Stimulated activated CD4-positive, alpha-beta T cell treated with anti-CD3 and anti-CD28 coated beads, Interleukin-4, amount 100 ng/mL, for 1 hour (primary cell): ENCODE measurements at places on chromosomes 13 and 19.

DNA sequence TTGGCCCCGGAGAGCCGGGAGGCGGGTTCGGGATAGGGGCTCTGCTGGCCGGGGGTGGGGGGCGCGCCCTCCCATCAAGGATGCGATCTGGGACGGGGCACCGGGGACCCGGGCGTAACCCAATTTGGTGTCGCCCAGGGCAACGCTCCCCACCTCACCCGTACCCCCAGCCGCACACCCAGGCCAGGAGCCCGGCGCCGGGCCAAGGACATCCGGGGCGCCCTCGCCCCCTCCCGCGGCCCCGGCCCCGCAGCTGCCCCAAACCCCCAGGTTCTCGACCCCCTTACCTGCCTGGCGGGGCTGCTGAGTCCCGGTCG lies 525 bp downstream of the SHANK1 start:
- no peak for DNase-seq

GRCh38 chr19:31970027-31970461 lies 375.4 kb upstream of the ZNF507 start:
- DNase-seq: no peak

- no peak for DNase-seq
These were observed 13.1 kb downstream of the MED26 start for GRCh38 chr19:16614941-16615340.

GRCh38 chr13:106110241-106110855 lies 425.1 kb downstream of the EFNB2 start:
- DNase-seq: no peak

DNA sequence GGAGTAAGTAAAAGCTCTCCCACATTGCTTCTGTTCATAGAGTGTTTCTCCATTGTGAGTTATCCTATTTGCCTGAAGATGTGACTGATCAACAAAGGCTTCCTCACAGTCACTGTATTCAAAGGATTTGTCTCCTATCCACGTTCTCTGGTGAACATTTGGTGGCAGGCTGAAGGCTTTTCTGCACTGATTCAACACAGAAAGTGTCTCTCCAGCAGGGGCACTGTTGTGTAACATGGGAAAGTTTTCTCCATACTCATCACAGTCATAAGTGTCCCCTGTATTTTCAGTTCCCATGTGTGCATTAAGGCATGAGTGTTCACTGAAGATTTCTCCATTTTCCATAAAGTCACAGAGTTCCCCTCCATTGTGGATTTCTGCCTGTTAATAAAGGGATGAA lies 17.6 kb downstream of the ZNF121 start:
- DNase-seq: no peak

DNA sequence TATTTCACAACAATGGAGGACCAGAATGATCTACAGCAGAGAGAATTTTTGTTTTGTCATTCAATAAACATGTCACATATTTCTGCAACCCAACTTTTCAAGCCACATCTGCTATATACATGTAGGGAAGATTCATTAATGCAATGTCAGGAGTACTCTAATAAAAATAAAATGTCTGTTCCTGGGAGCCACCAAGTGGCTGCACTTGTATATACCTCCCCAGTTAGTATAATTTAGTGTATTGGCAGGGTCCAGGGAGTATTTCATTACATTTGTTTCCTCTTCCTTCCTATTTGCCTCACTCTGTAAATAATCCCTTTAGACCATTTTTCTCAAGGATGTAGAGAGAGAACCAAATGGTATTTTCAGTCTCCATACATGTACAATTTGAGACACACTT lies 1169.0 kb downstream of the DIAPH3 start:
- no peak for DNase-seq

DNA sequence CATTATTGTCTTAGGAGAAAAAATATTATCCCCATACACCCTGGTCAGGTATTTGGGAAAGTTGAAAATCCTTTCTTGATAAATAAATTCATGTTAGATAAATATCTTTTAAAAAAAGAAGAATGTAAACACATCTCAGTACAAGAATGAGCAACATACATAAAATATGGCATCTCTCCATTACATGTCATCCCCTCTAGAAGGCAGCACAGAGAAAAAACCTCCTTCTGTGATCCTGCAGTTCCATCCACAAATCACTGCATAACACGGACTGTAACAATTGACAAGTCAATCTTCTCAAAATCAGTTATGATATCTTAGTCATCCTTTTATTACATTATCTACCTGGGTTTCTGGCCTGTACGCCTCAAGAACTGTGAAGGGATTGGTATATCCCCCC lies 683.9 kb upstream of the KLHL1 start:
- no peak for DNase-seq

DNA sequence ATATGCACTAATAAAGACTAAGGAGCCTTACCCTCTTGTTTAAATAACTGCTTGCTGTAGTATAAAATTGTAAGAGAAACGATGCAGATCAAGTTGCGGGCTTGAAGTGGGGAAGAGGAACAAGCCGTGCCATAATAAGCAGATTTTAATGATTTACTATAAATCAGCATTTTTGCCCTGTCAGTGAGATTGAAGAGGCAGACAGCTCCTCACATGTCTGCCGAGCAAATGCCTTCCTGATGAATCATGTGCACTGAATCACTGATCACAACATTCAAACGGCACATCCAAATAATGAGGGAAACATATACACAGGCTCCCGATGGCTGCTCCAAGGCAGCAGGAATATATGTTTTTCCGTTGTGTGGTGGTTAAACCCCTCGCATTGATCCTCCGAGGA lies 282.9 kb downstream of the TSHZ3 start:
- no peak for DNase-seq

DNA sequence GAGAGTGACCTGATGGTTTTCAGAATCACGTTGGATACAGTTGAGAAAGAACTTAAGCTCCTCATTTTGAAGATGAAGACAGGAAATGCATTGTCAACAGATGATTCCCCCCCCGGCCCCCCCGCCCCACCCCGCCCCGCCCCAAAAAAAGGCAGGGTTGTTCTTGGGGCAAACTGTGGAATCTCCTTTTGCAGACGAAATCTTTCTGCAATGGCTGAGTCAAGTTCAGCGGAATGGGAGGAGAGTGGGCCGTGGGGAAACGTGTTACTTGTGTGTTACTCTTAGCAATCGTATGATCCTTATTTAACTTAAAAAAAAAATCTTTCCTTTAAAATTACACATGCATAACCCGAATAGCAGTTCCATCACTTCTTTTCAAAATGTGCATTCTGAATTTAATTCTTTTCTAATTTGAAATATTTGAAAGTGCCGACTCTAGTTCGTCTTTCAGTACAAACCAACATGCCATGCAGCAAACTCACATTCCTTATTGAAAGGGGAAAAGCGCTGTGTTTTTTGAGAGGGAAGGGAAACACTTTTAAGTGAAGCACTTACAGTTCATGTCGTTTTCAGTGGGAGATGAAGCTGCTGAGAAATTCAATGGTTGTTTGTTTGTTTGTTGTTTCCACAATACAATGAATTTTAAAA lies 348.5 kb upstream of the ARGLU1 start:
- no peak for DNase-seq

DNA sequence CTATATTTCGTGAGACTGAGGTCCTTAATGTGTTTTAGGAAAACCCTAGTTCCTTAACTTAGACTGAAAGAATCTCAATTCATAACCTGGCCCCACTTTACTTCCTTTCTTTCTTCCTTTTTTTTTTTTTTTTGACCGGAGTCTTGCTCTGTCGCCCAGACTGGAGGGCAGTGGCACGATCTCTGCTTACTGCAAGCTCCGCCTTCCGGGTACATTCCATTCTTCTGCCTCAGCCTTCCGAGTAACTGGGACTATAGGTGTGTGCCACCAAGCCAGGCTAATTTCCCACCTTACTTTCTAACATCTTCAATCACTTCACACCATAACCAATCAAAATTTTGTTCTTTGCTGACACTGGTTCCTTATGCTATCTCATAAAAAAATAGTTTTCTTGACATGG lies 2097.0 kb downstream of the PCDH9 start:
- no peak for DNase-seq

- DNase-seq: no peak
These were observed 133.7 kb downstream of the GGACT start for GRCh38 chr13:100454876-100455275.

GRCh38 chr13:71087006-71087405 lies 780.0 kb downstream of the DACH1 start:
- DNase-seq: no peak

DNA sequence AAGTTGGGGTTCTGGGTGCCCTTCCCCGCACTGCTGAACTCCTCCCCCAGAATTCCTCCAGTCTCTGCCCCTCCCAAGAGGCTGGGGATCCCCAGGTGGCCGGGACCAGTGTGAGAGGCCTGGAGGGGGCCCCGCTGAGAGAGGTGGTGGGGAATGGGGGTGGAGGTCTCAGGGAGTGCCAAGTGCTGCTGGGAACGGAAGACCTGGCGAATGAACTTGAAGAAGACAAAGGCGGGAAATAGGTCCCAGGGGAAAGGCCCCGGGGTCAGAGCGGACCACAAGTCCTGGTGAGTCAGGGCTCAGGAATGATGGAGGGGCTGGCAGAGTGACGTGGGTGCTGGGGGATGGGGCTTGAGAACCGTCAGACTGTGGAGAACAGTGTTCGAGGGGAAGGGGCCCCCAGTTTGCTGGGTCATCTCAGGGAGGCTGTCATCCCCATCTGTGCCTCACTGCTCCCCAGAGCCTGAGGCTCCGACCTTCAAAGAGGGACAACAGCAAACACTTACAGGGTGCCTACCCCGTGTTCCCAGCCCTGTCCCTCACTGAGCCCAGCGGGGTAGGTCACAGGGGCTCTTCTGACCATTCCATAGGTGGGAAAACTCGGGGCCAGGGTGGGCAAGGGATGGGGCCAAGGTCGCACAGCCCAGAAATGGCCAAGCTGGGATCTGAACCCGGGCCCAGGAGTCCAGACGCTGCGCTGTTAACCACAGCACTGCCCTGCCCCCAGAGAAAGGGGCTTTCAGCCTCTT lies 16.0 kb upstream of the SEMA6B start:
- no peak for DNase-seq

GRCh38 chr19:1173845-1174809 lies at the start of gene SBNO2:
Gene SBNO2 (minus strand): TSS chr19:1174268. CDS start chr19:1154276, 19,992 bp downstream.
- peak; percentile 91 for DNase-seq

DNA sequence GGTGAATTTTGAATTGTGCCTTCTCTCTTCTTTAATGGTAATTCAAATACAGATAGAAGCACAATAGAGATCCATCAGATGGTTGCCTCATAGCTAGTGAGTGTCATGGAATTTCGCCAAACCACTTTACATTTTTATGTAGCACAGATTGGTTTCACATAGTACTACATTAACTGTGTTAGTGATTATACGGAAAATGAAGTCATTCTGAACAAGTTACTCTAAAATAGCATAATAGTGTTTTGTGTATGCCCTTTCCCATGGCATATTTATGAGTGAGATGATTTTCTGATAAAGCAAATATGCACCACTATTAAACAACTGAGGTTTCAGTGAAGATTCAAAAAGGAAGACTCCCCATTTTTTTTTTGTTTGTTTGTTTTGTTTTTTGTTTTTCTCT lies 1623.5 kb downstream of the PCDH9 start:
- no peak for DNase-seq

DNA sequence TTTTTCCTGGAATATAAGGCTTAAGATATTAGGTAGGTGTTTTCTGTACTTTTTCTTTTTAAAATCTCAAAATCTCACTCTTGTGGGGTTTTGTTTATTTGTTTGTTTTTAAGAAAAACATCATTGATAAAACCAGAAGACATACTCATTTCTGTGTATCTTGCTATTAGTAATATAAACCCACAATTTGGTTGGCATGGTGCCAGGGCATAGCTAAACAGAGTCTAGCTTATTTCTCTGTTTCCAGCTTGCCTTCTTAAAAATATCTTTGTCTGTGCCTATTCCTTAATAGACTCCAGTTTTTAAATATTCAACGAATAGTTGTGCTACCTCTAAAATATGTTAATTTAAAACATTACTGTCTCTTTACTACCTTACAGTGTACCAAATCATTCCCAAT lies 1121.9 kb upstream of the PCDH20 start:
- no peak for DNase-seq

DNA sequence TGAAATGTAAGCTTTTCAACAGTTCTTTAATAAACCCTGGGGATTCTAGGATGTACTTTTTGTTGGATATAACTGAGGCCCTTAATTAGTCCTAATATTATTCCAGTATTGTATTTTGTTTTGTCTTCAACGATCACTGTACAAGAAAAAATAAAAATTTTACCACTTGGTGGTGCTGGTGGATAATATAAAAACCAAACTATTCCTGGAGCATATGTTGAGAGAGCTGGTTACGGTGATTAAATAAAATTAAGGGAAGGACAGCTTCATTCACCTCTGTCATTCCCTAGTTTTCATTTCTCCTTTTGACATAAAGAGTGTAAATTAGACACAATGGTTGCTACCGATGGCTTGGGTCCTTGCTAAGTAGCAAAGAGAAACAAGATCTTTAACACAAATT lies 598.6 kb upstream of the PCDH20 start:
- DNase-seq: no peak

GRCh38 chr13:41053384-41053826 lies 7.9 kb upstream of the WBP4 start:
- no peak for DNase-seq

GRCh38 chr19:8469613-8470368 lies 25.0 kb downstream of the HNRNPM start:
- DNase-seq: no peak

- DNase-seq: no peak
These were observed 3.3 kb upstream of the FFAR2 start for GRCh38 chr19:35444735-35445134.

DNA sequence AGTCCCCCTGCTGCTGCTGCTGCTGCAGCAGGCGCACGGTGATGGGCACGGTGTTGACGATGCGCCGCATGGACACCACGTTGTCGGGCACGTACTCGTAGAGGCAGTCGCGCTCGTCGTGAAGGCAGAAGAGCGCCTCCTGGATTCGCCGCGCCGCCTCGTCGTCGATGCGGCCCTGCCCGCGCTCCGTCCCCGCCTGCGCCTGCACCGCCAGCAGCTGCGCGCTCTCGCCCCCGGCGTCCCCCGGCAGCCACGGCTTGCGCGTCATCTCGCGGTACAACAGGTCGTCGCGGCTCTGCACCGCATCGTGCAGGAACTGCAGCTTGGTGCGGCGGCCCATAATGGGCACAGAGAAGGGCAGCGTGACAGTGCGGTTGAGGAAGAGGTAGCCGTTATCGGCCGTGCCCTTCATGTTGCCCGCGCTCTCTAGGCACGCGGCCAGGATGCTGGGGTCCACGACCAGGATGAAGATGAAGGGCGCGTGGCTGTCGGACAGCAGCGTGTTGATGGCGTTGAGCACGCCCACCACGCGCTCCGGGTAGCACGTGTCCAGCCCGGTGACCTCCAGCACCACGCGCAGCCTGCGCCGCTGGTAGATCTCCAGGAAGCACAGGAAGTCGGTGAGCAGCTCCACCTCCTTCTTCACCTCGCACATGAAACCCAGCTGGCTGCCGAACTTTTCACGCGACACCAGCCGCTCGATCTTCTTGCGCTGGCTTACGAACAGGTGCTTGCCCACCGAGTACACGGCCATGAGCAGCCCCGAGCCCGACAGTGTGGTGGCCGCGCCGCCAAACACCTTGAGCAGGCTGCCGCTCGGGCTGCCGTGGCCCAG lies 8.1 kb downstream of the NKPD1 start:
- DNase-seq: peak; percentile 42
